Gastrocnemius medialis (tissue), 4 donors: ENCODE measurements at places on chromosomes 2 and 18. TPM values are rescaled to one million over a fixed set of nuclear protein-coding genes. Genes with fewer than 3 reads are reported as not detected.

The LONRF2 gene
- total RNA-seq, result 7.5 TPM

The TXNDC2 gene
- total RNA-seq, result not detected

DNA sequence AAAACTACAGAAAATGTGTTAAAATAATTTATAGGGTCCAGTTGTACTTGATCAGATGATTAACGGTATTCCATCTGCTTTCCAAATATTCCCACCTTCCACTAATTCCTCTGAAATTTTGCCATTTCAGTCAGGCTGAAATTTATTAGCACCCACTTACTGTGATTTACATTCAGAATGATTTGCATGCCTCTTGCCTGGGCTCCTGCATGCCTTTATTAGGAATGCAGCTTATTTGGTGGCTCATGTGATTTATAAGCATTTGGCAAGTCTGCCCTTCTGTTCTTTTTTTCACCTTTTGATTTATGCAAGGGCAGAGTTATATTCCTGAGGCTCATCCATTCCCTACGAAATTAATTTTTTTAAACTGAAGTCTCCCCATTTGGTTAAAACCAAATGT is 1594.5 kb upstream of the PIK3C3 start:
- no peaks in the 10 kb centered on the region for H3K4me1 ChIP-seq
- H3K27ac ChIP-seq, result no peak overlapping the region
- H3K27me3 ChIP-seq, result no peaks in the 10 kb centered on the region
- no peak for DNase-seq
- H3K4me3 ChIP-seq, result no peak overlapping the region
- H3K36me3 ChIP-seq, result no peaks in the 10 kb centered on the region

The ARHGEF4 gene
- total RNA-seq, result 14.8 TPM

- H3K36me3 ChIP-seq, result no peaks in the 10 kb centered on the region
- no peak overlapping the region for H3K4me3 ChIP-seq
- no peak overlapping the region for H3K27ac ChIP-seq
- no peak for DNase-seq
- H3K27me3 ChIP-seq, result no peaks in the 10 kb centered on the region
- H3K4me1 ChIP-seq, result no peaks in the 10 kb centered on the region
These were observed 22.5 kb downstream of the DRC1 start for GRCh38 chr2:26424221-26424620.

The EVX2 gene
- total RNA-seq, result not detected
